ENCODE measurements at places on chromosomes 5 and 9.

DNA sequence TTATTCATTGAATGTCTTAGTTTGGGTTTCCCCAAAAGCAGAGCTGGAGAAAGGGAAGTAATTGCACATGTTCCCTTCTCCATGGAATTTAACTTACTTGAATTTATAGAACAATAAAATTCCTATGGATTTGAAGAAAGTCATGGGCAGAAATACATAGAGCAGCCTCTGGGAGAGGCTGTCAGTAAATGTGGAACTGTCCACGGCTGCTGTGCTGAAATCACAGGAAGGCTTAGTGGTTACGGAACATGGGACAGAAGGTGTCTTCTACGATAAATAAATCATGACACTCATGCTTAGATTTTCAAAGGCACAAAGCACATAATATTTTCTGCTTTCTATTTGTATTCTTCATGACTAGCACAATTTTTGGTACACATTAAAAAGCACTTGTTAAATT lies 440.6 kb upstream of the IZUMO3 start:
- no peak for DNase-seq

DNA sequence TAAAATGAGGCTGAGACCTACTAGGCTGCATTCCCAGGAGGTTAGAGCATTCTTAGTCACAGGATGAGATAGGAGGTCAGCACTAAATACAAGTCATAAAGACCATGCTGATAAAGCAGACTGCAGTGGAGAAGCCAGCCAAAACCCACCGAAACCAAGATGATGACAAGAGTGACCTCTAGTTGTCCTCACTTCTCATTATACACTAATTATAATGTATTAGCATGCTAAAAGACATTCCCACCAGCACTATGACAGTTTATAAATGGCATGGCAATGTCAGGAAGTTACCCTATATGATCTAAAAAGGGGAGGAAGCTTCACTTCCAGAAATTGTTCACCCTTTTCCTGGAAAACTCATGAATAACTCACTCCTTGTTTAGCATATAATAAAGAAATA lies 88.6 kb downstream of the PLPPR1 start:
- DNase-seq, result no peak

- no peak for DNase-seq
Observed at GRCh38 chr5:136750224-136750862, 385.0 kb upstream of the TRPC7 start.

DNA sequence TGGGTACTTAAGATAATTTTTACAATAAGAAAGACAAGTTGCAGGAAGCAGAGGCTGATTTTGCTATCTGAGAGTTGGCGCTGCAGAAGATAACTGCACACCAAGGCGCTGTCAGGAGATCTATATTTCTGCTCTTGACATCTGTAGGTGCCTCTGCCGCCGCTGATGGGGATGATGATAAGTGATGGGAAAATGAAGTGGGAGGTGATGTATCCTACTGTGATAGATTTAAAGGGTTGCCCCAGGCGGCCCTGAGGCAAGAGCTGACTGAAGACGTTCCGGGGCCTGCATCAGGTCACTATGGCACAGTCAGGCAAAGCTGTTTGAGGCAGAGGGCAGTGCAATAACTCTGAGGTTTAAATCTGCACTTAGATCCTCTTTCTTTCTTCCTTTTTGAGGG lies 78.1 kb downstream of the SNCAIP start:
- DNase-seq, result no peak

GRCh38 chr5:98827161-98827560 lies 53.7 kb downstream of the RGMB start:
- no peak for DNase-seq

- no peak for DNase-seq
Observed at GRCh38 chr5:96852759-96853158, 23.5 kb upstream of the ERAP2 start.

GRCh38 chr5:94345257-94345656 lies 273.1 kb downstream of the KIAA0825 start:
- no peak for DNase-seq

DNA sequence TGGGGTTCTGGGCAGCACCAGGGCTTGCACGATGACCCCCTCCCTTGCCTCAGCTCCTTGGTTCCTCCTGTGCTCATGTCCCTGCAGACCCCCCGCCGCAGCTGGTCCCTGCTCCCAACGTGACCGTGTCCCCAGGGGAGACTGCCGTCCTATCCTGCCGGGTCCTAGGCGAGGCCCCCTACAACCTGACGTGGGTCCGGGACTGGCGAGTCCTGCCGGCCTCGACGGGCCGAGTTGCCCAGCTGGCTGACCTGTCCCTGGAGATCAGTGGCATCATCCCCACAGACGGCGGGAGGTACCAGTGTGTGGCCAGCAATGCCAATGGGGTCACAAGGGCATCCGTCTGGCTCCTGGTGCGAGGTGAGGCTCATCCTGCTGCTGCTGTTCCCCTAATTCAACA lies 39.1 kb downstream of the HMCN2 start:
- no peak for DNase-seq

DNA sequence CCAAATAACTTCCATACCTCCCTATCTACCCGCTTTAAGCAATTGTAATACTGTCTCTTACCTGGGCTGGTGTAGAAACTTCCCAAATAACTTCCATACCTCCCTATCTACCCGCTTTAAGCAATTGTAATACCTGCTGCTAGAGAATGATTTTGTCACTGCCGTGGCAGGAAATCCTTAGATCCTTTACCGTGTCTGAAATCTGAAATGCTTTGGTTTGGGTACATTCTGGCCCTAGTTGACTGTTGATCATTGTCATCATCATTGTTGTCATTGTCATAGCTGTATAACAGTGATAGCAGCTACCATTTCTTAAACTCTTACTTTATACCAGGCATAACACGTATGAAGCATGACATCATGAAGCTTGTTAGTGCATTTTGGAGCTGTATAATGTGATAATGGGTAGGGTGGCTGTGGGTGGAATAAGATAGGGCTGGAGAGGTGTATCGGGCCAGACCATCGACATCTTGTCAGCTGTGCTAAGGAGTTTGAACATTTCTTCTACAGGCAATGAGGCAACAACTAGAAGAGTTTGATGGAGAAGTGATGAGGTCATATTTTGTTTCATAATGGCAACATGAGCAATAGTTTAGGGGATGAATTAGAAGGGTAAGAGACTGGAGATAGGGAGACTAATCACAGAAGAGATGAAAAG lies 15.7 kb downstream of the PIP5K1B start:
- DNase-seq, result no peak

DNA sequence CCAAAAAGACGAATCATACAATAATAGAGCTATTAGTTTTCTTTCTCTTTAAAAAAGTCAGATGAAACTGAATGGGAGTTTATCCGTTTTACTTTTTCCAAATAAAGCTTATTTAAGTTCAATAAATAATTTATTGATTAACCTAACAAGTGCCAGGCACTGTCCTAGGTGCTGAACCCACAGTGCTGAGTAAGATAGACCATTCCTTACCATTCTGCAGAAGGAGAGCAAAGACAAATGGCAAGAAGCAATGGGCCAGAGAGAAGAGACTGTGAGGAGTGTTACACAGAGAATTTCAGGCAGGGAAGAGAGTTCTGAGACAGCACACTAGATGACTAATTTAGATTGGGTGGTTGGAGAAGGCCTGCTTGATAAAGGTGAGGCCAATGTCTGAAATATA lies 127.2 kb downstream of the AUH start:
- DNase-seq, result no peak

- DNase-seq, result no peak
Observed at GRCh38 chr9:27451207-27451797, 72.8 kb upstream of the IFNK start.

- DNase-seq, result no peak
Observed at GRCh38 chr5:81313686-81314085, 12.3 kb downstream of the ZCCHC9 start.

- no peak for DNase-seq
Observed at GRCh38 chr9:69584759-69585158, 87.4 kb downstream of the APBA1 start.

DNA sequence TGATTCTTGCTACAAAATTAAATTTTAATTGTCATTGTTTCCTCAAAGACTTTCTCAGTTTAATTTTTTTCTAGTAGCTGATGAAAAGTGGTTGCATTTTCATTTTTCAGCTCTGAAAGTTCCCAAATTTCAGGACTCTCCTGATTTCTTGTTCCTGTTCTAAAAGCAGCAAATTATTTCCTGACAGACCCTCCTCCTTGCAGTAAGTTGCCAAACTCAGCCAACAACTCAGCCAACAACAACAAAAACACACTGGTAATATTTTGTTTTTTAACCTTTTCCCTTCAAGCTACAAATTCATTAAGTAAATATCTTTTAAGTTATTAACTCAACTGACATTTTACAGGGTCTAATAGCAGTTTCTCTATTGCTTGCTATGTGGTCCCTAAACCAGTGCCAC lies 487.8 kb upstream of the NUDT12 start:
- DNase-seq, result no peak

DNA sequence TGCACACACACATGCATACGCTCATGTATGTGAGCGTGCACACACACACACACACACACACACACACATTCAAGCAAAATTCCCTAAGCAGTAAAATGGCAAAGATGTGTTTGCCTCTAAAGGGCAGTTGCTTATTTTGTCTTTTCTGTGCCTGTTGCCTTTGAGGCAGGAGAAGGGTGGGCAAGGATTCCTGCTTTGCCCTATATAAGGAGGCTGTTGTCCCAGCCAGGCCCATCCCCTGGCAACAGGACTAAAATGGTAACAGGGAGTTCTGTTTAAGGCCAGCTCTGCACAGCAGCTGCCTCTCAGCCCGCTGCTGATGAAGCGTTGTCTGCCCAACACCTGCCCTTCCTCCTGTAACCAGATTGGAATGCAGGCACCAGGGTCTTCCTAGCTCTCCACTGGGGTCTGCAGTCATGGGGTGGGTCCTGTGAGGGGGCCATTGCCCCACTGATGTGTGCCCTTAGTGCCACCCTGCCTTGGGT lies 64.4 kb downstream of the PPARGC1B start:
- peak; percentile 17 for DNase-seq

GRCh38 chr5:22391956-22392355 lies 461.2 kb downstream of the CDH12 start:
- no peak for DNase-seq

- DNase-seq, result no peak
Observed at GRCh38 chr9:75499812-75500211, 390.7 kb upstream of the PCSK5 start.

GRCh38 chr5:38830521-38831051 lies 15.2 kb upstream of the OSMR start:
- DNase-seq, result no peak

DNA sequence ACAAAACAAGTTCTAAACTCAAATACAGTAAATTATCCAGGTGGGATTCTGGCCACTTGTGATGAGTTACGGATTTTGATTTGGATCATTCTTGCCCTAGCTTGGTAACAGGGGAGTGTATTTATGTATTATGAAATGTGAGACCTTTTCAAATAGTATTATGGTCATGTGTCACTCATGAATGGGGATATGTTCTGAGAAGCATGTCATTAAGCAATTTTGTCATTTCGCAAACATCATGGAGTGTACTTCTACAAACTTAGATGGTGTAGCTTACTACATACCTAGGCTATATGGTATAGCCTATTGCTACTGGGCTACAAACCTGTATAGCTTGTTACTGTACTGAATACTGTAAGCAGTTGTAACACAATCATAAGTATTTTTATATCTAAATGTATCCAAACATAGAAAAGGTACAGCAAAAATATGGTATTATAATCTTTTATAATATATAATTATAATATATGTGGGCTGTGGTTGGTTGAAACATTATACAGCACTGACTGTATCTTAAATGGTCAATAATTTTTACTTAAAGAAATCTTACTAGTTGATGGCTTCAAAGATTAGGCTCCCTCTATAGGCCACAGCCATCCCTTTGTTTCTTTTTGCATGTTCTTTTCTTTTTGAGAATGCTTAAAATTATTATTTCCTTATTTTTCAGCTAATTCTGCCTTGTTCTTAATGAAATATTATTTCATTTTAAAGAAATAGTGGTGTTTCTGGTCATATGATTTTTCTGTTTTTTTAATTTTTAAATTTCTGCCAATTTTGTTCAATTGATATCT lies 128.4 kb downstream of the MAST4 start:
- DNase-seq, result no peak

- DNase-seq, result peak; percentile 56
Observed at GRCh38 chr9:137167747-137168572, 1.9 kb downstream of the LRRC26 start.

GRCh38 chr5:113489299-113489698 lies 1.0 kb upstream of the MCC start:
- DNase-seq, result no peak

GRCh38 chr9:27457445-27457844 lies 66.6 kb upstream of the IFNK start:
- no peak for DNase-seq

- DNase-seq, result no peak
Observed at GRCh38 chr5:43312699-43313034, 545 bp downstream of the HMGCS1 start.

DNA sequence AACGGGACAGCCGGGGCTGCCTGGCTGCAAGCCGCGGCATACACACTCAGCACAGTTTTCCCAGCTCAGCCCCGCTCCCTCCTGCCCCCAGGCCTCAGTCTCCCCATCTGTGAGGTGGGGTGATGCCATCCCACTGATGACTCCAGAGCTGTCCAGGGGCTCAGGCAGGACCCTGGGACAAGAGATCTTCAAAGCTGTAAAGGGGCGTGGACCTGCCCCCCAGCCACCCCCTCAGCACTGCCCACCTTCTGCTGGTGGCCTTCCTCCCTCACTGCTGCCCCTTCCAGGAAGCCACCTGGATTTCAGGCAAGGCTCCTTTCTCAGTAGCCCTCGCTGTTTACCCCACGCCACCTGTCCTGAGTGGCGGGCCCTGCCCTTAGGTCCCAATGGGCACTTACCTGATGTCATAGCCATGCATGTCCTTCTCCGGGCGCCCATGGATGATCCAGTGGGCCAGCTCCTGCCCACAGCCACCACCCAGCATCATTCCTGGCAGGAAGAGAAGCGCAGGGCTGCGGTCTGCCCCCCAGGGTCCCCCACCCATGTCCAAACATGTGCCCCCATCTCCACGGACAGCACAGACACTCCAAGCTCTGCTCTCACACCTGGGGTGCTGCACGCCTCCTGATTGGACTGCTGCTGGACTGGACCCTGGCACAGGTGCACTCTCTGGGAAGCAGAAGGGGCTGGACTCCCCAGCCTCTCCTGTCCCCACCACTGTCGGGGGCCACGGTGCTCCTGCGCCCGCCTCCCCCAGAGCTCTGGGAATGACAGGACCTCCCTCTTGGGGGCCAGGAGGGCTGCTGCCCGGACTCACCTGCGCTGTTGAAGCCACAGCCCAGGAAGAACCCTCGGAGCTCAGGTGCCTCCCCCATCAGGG lies 25.7 kb downstream of the SARDH start:
- DNase-seq, result no peak

DNA sequence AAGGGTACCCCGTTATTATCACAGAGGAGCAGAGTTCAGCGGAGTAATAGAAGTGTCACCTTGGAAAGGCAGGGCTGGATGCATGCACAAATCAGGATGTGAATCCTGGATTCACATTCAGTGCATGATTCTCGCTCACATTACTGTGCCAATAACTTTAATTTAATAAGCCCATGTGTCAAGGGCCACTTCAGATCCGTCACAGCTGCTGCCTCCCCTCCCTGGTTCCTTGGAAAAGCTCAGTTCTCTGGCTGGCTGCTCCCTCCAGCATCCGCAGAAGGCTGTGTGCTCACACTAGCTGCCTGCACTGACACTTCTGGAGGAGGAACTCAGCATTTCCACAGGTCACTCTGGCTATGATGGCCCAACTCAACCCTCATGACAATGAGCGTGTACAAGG lies 256.8 kb upstream of the ADAMTS16 start:
- no peak for DNase-seq

GRCh38 chr5:137101544-137101943 lies 397.6 kb downstream of the SPOCK1 start:
- no peak for DNase-seq

All from NCI-H526 (cell line).